ENCODE measurements at places on chromosomes 1 and 21.

DNA sequence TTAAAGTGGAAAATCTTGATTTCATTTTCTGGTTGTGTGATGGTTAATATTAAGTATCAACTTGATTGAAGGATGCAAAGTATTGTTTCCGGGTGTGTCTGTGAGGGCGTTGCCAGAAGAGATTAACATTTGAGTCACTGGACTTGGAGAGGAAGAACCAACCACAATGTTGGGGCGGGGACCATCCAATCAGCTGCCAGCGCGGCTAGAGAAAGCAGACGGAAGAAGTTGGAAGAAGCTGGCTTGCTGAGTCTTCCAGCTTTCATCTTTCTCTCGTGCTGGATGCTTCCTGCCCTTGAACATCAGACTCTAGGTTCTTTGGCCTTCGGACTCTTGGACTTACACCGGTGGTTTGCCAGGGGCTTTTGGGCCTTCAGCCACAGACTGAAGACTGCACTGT lies 832.6 kb upstream of the TMPRSS15 start:
- no peak for DNase-seq

DNA sequence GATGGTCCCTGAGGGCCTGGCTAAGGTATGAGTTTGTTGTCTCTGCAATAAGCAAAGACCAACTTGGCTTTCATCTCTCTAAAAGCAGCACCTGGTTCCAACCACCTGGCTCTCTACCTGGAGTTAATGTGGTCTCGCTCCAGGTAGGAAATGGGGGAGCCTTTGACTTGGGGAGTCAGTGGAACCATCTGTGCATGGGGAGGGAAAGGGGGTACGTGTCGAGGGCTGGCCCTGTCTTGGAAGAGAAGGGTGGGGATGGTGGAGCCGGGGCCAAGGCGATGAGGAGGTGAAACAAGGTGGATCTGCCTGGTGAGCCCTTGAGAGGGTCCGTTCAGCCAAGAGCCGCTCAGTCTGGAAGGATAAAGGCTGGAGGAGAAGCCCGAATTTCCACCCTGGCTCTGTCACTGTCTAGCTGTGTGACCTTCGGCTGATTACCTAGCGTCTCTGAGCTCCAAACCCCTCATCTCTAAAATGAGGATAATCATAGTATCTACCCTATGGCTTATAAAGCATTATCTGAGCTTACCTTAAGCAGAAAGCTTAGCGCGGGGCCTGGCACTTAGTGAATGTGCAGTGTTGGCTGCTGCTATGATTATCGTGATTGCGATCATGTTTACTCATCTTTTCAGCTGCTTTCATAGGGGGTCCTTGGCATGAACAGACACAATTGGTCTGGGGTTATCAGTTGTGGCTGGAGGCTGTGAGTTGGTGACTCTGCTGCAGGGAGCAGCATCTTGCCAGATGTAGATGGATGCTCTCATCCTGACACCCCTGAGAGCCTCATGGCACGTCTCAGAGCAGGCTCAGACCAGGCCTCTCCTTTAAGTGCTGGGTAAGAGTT lies 78.7 kb downstream of the ACTL8 start:
- no peak for DNase-seq

DNA sequence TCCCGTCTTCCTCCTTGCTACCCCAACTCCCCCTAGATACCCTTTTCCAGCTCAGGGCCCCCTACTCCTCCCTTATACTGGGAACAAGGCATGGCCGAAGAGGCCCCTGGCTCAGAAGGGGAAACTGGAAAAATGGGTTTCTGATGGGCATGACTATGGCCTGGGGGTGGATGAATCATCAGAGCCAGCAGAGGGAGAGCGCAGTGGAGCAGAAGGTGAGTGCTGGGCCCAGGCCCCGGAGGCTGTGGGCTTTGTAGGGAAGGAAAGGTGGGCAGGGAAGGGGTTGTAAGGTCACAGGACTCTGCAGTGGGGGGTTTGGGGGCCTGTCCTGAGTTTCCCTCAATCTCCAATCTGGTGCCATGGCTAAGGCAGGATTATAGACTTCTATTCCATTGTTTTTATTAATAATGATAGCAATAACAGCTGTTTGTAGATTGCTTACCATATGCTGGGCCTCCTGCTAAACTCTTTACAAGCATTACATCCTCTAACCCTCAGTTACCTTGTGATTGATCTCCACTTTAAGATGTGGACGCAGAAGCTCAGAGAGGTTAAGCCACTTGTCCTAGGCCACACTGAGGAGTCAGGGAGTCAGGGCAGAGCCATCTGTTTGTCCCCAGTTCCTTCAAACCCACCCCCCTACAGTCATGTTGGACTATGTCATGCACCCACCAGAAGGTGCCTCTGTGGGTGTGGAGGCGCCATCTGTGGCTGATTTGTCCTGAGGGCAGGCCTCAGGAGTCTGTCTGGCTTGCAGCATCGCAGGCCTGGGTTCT lies 36.2 kb upstream of the ZNF362 start:
- DNase-seq, result no peak

DNA sequence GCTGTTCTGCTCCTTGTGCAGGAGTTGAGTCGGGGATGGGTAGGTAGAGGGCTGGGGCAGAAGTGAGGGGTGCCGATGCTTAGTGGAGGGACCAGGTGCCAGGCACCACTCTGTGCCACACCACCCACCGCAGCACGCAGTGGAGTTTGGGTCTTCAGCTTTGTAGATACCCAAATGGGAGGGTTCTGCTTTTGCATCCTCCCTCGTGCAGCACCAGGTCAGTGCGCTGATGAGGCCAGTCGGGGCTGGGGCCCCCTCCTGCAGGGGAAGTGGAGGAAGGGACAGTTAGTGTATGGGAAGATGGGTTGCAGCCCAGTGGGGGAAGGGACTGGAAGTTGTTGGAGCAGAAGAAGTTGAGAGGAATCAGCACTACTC lies 244.0 kb downstream of the RHOU start:
- no peak for DNase-seq

DNA sequence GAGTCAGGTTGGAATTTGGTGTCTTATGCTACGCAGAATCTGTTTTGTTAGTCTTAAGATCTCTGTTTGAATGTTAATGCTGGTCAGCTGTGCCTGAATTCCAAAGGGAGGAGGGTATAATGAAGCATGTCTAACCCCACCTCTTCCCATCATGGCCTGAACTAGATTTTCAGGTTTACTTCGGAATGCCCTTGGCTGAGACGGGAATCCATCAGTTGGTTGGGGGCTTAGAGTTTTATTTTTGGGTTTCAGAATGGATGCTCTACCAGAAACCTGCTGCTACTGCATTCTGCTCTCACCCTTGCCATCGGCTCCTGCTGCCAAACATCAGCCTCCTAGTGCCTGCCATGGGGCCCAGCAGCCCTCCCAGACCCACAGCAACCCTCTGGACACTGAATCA lies 24.1 kb upstream of the ETV3 start:
- DNase-seq, result no peak

DNA sequence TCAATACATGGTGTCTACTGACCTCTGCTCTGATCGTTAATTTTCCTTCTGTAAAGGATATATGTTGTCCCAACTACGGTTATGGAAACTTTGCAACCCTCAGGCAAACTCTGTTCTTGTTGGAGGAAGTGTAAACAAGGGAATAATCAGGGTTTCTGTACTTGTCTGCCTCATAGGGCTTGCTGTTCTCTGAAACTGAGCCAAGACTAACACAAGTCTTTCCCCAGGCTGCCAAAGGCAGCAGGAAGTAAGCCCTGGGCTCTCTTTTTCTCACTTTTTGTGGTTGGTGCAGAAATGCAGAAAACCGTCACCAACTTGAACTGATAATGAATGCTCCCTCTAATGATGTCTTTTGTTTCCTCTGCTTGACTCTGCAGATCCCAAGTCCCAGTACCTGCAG lies 7.6 kb downstream of the CYP4X1 start:
- DNase-seq, result no peak

GRCh38 chr1:17018849-17019248 lies 7.1 kb upstream of the ATP13A2 start:
- no peak for DNase-seq

GRCh38 chr1:161095230-161095629 lies 2.9 kb upstream of the KLHDC9 start:
- no peak for DNase-seq

DNA sequence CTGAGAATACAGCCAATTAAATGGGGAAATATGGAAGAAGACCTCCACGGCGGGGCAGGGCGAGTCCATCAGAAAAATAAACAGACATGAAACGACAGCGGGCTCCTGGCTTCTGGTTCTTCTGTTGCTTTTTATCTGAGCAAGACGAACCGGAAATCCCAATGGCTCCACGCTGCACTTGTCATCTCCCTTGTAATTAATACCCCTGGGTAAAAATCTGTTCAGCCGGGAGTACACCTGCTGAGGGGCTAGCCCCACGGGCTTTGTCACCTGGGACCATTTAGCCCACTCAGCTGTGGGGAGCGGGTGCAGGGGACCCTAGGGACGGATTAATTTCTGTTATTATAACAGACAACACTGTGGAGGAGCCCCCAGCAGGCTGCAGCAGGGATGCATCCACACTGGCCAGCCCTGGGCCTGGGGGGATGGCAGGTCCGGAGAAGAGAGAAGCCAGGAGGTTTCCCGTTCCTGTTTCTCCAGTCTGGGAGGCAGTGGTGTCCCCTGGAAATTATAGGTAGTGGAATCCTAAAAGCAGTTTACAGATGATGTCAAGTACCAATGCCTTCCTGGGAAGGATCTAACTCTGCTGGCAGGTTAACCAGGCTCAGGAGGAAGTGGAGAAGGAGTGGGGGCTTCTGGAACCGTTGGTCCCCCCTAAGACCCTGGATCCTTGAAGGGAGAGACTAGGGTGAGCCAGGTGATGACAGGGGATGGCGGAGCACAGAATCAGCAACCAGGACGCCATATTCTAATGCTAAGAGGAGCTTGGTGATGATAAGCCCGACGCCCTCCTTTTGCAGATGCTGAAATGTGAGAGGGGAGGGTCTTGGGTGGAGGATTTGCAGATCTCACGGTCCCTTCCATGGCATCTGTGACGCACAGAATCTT lies 566.1 kb downstream of the PTPRU start:
- no peak for DNase-seq

All from activated CD4-positive, CD25-positive, alpha-beta regulatory T cell (primary cell).